NCI-H1436 (cell line): ENCODE measurements at places on chromosomes 2 and 18.

DNA sequence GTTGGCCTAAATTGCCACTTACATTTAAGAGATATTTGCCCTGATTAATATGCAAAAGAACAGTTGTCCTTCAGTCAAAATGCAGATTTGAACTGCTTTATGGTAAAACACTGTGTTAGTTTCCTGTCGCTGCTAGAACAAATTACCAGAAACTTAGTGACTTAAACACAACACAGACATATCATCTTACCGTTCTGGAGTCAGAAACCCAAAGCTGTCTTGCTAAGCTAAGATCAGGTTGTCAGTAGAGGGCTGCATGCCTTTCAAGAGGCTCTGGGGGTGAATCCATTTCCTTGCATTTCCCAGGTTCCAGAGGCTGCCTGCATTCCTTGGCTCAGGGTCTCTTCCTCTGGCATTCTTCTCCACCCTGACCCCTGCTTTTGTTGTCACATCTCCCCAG is 149.5 kb downstream of the FAM161A start:
- no peak for DNase-seq

DNA sequence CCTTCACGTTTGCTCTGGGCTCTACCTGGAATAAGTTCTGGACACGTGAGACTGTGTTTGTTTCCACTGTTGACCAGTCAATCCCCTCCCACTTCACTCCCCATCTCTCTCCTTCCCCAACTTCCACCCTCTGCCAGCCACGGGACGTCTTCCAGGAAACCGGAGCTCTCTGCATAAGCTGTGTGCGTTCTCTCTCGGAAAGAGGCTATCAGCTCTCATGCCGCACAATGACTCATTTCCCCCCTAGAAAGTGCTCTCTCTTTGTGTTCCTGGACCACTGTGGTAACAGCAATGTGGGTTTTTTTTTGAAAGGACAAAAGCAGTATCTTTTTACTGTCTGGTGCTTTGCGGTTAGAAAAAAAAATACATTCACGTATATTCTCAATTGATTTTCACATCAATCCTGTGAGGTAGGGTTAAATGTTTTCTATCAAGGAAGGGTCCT is 10.2 kb downstream of the PROKR1 start:
- no peak for DNase-seq

DNA sequence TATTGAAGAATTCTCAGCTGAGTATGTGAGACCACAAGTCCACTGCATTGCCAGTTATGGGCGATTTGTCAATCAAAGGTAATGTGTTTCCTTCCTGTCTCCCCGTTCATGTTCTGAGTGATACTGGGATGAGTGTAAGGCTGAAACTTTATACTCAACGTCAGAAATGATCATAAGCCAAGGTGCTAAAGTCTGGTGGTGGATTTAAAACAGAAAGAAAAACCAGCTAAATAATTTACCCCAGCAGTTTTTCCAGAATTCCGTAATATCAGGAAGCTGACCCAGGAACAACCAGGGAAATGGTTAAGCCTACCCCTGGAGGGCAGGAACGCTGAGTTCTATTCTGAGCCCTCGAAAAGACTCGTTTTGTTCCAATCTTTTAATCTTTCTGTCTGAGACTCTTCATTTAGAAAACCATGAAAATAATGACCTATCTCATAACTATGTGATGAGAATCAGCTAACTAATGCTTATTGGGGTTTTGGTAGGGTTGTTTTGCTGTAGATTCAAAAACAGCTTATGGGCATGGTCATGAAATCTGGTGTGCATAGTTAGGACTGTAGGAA is 149.6 kb downstream of the LAMA3 start:
- no peak for DNase-seq

- DNase-seq = no peak
Observed at GRCh38 chr2:177964892-177965291, 107.7 kb downstream of the PDE11A start.

DNA sequence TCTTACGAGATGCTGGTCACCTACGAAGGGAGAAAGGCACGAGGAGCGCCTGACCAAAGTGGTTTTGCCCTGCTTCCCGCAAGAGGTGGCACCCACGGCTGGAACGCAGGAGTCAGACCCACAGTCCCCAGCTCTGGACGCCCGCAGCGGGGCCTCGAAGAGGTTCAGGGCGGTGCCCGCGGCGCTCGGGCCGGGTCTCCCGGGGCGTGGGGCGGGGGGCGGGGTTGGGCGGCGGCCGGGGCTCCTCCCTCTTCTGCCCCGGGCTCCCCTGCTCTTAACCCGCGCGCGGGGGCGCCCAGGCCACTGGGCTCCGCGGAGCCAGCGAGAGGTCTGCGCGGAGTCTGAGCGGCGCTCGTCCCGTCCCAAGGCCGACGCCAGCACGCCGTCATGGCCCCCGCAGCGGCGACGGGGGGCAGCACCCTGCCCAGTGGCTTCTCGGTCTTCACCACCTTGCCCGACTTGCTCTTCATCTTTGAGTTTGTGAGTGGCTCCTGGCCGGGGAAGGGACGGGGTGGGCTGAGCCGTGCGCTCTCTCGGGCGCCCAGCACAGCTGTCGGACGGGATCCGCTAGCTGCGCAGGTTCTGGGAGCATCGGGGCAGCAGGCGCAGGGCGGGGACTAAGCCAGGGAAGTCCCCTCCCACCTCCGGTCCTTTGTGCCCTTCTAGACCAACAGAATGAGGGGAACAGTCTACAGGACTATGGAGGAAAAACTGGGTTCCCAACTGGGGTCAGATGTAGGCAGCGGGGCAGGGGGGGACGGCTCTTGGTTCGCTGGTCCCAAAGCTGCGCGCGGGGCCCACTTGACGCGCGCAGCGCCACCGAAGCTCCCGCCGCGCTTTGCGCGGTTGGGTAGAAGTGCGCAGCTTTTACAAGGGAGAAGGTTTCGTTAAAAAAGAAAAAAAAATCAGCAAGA is at the start of gene MAL:
TSS of gene MAL (plus strand) at position 303 of the 914 bp plus-strand sequence. CDS start at position 388, 85 bp downstream.
- no peak for DNase-seq

- no peak for DNase-seq
Observed at GRCh38 chr2:38712413-38712812, 38.7 kb downstream of the SRSF7 start.

- no peak for DNase-seq
Observed at GRCh38 chr2:105763076-105763475, 18.4 kb downstream of the NCK2 start.

DNA sequence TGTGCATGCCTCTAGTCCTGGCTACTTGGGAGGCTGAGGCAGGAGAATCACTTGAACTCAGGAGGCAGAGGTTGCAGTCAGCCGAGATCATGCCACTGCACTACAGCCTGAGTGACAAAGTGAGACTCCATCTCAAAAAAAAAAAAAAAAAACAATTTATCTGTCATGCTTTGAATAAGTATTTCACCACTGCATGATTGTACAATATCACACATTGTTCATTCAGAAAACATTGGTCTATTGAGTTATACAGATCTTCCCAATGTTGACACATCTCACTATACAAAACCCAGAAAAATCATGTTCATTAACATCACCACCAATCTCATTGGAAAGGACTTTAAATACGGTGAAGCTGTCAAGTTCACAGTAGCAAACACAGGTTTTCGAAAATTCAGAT is 46.8 kb upstream of the PPM1B start:
- DNase-seq = no peak

DNA sequence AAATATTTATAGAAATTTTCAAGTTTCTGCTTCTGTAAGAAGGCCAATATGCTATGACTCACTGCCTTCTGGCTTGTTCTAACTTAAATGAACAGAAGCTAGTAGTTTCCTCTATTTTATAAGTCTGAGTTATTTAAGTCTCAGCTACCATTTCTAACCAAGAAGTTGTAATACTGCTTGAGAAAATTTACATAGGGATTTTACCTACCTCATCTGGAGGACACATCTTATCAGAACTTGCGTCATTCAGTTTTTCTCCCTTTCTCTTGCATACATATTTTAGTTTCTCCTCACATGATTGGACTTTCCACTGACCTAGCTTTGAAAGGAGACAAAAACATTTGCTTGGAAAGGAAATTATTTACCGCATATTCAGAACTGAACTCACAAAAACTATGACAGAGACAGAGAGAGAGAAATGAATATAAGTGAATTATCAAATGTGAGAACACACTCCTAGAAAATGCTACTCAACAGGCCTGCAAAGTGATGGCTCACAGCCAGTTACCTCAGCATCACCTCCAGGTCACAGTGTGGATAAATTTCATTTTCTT is 81.1 kb upstream of the CD302 start:
- no peak for DNase-seq

DNA sequence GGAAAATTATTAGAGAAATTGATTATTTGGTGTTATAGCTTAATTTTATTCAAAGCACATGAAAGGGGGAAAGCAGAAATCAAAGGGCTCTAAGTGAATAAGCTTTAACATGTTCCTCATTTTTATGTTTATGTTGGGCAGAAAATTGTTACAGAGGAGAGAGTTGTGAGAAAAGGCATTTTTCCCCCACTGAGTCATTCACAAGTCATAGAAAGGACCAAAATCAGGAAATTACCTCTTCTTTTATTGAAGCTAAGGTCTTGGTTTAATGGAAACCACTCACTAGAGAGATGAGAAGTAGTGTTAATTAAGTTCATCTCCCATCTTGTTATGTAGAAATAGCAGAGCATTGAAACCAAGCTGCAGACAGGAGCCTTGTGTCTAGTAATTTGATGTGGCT is 175.3 kb upstream of the THUMPD2 start:
- no peak for DNase-seq

DNA sequence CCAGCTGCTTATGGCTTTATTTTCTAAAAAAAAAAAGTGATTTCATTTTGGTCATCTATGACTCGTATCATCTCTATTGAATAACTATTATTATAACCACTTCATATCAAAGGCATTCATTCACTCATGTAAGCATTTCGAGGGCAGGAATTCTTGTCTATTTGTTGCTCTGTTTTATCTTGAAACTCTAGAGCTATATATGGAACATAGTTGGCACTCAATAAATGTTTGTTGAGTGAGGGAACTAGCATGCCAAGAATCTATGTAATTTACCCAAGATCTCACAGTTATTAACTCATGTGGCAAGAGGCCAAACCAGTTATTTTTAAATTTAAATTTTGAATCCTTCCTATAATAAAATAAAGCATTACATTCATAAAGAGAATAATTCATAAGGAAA is 470.1 kb downstream of the TMX3 start:
- DNase-seq = no peak

DNA sequence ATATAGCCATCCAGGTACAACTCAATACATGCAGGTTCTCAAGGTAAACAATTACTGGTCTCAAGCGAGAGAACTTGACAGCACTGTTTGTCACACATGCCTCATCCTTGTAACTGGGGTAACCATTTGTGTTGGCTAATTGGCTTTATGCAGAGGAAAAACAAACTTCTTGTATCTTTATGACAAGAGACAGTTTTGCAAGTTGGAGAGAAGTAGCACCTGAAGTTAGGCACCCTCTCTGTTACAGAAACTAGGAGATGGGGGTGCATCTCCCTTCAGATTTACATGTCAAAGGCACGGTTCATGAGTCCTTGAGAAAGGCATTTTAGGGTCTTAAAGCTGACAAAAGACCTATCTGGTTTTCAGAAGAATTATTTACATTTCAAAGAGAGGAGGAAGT is 241.7 kb downstream of the CD226 start:
- DNase-seq = no peak

- DNase-seq = no peak
Observed at GRCh38 chr2:170965446-170966225, 36.6 kb downstream of the GORASP2 start.

GRCh38 chr2:192535956-192536921 is 341.5 kb upstream of the TMEFF2 start:
- DNase-seq = no peak

DNA sequence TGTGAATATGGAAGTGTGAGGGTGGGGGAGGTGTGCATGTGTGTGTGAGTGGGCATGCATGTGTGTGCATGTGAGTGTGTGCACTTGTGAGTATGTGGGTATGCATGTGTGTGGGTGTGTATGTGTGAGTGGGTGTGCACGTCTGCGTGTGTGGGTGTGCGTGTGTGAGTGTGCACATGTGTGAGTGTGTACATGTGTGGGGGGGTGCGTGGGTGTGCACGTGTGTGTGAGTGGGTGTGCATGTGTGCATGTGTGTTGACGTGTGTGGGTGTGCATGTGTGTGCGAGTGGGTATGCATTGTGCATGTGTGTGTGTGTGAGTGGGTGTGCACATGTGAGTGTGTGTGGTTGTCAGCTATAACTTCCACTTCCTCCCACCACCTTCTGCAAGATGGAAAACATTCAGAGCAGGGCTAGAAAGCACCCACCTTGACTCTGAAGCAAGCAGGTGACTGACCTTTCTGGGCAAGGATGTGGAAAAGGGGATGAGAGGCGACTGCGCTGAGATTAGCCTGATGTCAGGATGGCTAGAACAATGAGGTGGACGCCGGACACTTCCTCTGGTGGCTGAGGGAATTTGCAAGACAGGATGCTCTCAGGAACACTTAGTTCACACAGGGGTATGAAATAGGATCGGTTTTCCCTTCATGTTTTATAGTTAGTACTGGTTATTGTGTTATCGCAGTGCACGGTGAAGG is 103.6 kb downstream of the ACKR3 start:
- DNase-seq = no peak

- DNase-seq = no peak
Observed at GRCh38 chr18:66550366-66550765, 53.5 kb downstream of the CDH19 start.

GRCh38 chr2:38315707-38316333 is 61.3 kb downstream of the ATL2 start:
- DNase-seq = peak; percentile 24

DNA sequence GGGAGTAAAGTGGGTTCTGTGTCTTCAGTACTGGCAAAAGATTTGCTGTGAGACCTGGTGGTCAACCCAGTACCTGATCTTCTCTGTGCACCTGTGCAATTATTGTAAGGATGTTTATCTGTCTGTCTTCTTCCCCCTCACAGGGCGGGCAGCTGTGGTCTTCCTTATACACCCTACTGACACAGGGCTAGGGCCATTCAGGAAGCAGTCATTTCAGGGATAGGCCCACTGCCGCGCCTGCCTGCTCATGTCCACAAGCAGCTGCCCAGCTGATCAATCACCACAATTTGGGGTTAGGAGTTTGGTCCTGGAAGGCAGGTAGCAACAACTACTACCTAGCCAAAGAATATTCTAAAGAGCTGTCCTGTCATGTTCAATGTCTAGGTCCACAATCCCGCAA is 1.2 kb upstream of the CNNM4 start:
- DNase-seq = no peak

DNA sequence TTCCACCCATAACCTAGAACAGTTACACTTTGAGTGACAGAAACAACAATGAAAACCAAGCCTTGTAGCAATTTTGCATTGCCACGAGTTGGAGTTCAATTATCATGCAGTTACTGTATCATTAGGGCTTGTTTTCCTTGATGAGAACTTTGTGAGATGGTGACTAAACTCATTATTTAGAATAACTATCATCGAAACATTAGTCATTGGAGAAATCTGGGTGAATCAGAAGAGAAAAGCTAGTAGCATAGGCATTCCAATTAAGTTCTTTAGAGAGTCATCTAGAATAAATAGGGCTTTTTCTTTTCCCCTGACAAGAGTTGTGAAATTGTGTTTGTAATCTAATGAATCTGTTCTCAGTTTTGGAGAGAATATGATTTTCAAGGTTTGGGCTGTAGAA is 122.8 kb upstream of the DOCK10 start:
- no peak for DNase-seq
